Activated naive CD8-positive, alpha-beta T cell treated with anti-CD3 and anti-CD28 coated beads, Interleukin-2, amount 50 U/mL, for 16 hours (primary cell): ENCODE measurements at places on chromosomes 6 and 20.

- no peak for DNase-seq
These were observed 230.5 kb downstream of the ERMARD start for GRCh38 chr6:169981969-169982368.

DNA sequence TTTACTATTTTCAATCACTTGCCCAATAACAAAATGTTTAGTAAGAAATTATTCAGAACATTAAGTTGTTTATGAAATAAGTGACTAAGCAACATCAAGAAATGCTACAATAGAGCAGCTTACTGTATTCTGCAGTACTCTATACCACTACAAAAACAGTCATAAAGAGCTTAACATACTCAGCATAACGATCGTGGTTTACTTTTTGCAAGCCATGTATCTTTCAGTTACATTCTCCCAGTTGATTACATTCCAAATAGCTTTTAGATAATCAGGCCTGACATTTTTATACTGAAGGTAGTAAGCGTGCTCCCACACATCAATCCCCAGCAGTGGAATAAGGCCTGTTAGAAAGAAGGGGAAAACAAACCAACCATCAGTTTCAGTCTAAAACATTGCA is 10.7 kb downstream of the SOD2 start:
- no peak for DNase-seq

DNA sequence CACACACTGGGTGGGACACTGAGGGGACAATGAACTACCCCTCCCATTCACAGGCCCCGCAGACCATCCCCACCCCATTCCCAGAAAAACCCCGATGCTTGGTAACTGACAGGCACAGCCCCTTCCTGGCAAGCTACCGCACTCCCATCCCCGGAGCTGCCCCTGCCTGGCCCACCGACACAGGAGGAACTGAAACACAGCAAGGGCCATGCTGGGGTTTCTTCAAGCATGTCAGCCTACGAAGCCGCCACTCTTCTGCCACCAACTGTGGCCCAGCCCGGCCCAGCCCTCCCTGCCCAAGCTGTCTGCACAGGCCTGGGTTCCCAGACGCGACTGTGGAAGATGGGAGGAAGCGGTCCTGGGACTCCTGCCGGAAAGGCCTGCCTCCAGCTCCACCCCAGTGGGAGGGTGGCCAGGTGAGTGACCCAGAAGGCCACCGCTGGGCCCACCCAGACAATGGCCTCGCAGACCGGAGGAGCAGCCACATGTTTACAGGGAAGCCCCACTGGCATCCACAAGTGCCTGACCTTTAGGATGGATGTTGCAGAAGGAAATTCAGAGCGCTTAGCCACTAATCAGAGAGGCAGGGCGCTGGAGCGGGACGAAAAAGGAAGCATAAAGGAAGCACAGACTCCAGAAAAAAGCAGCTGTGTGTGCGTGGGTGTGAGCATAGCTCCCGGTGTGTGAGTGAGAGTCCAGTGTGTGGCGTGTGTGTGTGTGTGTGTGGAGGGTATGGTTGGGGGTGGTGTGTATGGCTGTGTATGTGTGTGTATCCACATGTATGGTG is 91.6 kb downstream of the PRND start:
- no peak for DNase-seq

DNA sequence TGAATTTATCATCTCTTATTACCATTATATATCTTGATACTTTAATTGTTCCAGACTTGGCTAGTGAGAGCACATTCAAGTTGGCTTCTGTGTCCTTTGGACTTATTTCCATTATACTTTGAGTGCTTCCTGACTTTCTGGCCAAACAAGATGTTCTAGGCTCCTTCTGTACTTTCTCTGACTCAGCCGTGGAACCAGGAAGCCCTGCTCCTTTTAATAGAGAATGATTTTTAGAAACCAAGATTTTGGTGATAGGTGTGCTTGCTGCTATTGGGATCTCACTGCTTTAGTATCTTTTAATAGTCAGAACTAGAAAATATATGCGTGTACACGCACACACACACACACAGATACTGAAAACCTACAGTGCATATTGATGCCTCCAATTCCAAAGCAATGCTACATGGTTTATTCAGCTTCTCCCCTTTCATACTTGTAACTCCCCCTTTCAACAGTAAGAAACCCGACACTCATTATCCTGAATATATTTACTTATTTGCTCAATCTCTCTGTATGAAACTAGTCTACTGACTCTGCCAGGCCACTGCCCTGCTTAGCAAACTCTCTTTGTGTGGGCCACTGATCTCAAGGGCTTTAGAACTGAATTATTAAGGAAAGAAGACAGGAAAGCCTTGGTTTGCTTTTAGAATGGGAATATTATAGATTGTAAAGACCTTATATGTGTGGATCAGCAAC is 42.7 kb upstream of the EZR start:
- DNase-seq, result no peak

- DNase-seq, result no peak
These were observed 327.1 kb downstream of the ARHGAP18 start for GRCh38 chr6:129382916-129383315.

DNA sequence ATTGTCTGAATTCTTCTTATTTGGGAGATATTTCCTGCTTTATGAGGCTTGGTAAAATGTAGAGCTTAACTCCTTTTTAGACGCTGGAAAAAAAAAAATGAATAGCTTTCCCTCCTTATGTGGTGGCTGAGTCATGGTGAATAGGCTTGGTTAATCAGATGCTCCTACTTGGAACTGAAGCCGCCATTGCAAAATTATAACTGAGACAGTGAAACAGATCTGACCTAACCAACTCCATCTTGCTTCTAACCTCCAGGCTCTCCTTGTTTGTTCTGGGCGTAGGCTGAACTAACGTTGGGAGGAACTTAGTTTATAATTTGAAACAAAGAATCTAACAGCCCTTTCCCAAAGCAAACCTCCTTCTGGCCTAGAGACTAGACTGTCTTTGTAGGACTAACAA is 43.2 kb upstream of the PLCB4 start:
- DNase-seq, result no peak

DNA sequence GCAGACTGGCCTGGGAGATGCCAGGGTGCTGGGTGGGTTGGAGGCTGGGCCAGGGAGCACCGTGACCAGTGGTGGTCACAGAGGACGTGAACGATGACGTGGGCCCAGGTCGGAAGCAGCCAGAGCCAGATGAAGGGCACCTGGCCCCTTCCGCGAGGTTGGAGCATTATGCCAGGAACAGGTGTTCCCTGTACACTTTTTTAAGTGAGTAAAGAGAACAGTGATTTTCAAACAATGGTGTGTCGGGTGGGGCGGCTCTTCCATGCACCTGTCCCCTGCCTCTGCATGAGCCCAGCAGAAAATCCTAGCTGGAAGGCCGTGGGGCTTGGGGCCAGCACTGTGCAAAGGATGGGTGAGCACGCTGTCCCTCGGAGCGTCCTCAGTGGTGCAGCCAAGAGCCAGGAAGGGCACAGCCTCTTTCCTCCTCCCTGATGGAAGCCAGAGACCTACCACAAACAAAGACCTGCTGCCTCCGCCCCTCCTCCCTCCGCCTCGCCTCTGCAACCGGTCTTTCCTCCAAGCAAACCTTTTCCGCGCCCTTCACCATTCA is 350.5 kb downstream of the ZFAND3 start:
- no peak for DNase-seq

GRCh38 chr6:105251689-105252088 is 71.9 kb upstream of the POPDC3 start:
- no peak for DNase-seq

DNA sequence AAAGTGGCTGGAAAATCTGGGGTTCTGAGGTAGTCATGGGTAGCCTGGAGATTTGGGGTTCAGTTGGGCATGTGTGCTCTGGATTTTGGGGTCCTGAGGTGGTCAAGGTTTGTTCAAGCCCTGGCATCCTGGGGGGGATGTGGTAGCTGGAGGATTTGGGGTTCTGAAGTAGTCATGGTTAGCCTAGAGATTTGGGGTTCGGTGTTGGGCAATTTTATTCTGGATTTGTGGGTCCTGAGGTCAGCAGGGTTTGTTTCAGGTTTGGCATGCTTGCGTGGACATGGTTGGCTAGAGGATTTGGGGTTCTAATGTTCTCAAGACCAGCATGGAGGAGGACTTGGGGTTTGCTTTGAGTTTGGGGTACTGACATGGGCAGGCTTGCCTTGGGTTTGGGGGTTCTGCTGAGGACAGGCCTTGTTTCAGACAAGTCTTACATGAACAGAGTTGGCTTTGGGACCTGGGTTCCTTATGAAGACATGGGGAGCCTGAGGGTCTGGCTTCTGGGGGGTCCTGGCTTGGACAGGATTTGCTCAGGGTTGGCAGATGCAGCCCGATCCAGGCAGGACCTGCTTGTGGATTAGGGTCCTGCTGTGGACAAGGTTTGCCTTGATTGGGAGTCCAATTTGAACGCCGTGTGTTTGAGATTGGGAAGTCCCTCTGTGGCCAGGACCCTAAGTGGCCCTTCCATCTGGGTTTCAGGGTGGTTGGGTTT is 906 bp downstream of the ANKRD60 start:
- no peak for DNase-seq

- DNase-seq, result no peak
These were observed 37.0 kb downstream of the KLHL31 start for GRCh38 chr6:53628354-53629119.

- DNase-seq, result no peak
These were observed 541.5 kb downstream of the CD83 start for GRCh38 chr6:14658886-14659561.

- DNase-seq, result no peak
These were observed 487.0 kb downstream of the CD109 start for GRCh38 chr6:74182992-74183391.

- DNase-seq, result no peak
These were observed 133.9 kb downstream of the HIVEP2 start for GRCh38 chr6:142810952-142811514.

GRCh38 chr6:54053881-54054391 is 57.3 kb upstream of the MLIP start:
- DNase-seq, result no peak

GRCh38 chr20:44908987-44909871 is 631 bp upstream of the PABPC1L start:
- no peak for DNase-seq

DNA sequence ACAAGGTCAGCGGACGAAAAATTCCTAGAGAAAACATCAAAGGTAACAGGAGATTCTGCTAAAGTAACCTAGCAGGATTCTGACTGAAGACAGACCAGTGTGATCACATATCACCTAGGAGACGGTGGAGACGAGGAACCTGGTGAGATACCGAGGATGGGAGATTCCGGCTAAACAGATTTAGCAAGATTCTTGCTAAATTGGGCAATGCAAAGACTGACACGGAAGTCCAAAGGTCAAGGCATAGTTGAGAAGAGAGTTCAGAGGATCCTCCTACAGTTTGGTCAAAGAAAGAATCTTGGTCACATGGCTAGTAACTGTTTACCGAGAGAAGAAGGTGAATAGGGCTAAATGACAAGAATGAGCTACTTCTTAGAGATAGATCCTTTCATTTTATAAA is 61.1 kb downstream of the TMEM170B start:
- no peak for DNase-seq

DNA sequence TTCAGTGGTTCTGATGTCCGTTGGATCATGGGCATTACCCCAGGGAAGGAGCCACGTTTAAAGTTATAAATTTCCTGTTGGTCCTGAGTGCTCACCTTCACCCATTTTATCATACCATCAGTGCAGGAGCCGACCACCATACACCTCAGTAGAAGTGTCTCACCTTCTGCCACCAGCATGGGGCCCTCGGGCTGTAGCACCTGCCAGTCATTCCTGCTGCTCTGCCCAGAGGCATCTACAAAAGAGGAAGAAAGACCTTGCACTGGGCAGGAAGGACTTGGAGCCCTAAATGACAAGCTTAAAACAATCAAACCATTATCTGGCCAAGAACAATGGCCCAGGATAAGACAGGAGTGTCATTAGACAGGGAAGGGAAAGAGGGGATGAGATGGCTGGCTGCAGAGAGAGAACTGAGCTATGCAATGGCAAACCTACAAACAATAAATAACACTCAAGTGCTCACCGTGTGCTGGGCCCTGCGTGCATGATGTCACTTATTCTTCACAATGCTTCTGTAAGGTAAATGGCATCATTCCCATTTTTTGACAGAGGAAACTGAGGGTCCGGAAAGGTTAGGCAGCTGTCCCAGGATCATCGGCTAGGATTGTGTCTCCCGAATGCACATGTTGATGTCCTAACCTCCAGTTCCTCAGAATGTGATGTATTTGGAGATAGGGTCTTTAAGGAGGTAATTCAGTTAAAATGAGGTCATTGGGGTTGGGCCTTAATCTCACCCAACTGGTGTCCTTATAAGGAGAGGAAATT is 11.2 kb downstream of the SIRPB2 start:
- DNase-seq, result no peak

DNA sequence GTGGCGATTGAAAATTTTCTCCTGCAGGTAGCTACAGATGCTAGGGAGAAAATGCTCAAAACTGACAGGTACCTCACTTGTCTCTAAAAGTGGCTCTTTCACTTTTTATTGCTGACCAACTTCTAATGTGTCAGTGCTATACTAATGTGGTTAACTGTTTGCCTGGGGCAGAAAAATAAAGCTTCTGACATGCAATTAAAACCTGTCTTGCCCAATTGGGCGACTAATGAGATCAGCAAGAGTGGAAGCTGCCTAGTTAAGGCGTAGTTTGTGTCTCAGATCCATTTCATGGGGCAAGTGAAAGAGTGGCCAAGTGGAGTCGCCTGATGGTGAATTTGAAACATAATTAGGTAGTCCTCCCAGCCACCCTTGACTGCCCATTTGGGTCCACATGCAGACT is 193.3 kb downstream of the TSHZ2 start:
- DNase-seq, result no peak

DNA sequence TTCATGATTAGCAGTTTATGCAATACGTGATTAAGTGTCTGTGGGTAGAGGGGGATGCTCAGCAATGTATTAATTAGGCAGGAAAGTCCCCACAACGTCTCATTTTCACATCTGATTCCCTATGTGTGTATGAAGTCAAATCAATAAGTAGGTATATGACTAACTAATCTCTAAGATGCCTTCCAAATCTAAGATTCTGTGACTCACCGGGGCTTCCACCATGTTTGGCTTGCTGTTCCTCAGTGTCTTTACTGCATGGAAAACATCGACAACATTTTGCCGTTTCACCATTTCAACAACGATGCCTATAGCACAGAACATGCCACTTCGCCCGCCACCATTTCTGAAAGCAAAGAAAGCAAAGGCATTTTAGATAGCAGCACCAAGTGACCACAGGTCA is 72.0 kb upstream of the THEMIS start:
- DNase-seq, result no peak

DNA sequence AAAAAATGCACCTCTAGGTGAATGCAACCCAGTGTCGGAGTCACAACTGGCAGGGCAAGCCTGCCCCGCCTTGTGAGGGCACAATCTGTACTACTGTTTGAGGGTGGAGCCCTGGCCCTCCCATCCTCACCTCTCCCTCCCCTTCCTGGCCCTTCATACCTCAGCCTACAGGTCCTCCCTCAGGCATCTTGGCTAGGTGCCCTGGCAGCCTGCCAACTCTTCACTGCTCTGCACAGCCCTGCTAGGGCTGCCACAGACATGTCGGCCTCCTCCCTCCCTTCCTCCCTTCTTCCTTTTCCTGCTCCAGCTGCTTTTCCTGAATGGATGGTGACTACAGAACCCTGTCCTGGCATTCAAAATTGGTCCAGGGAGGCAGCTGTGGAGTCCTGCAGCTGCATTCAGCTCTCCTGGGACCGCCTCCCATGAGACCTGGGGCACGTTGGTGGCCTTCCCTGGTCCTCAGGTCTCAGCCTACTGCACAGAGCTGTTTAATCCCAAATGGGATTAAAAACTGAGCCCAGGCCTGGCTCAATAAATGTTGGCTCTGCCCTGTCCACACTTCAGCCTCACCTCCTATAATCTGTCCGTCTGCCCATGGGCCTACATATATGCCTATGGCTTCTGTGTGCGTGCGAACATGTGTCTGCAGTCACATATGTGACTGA is 52.7 kb downstream of the CDH22 start:
- no peak for DNase-seq
